ENCODE measurements at places on chromosomes 11 and 22.
A peak's percentile ranks its signal among the peaks of the same experiment; 100 is the strongest.

DNA sequence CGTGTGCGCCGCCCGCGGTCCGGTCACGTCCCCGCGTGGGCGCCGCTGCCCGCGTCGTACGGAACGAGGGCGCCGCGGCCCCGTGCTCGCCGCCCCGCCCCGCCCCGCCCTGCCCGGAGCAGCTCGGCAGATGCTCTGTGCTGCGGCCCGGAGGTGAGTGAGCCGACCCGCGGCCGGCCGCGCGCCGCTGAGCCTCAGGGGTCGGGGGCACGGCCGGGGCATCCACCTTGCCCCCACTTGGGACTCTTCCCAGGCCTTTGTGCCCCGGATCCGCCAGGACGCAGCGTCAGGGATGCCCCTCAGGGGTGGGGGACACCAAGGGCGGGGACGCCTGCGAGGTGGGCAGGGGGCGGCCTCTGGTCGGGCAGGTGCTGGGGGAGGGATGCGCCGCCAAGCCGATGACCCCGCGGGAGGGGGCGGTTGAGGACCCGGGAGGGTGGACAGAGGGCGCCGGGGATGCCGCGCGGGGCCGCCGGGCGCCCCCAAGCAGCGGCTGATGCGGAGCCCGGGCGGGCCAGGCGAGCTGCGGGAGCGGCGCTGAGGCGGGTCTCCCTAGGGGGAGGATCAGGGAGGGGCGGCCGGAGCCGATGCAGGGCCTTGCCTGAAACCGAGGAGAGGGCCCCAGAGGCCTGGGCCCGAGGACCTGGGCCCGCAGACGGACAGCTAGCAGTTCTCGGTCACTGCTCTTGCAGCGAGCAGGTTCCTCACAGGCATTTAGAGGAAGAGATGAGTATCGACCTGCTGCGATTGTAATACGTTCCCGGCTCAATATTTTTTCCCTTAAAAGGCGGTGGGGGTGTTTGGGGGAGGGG lies at the start of gene GNAZ:
TSS of gene GNAZ (plus strand) at position 102 of the 812 bp plus-strand sequence. CDS start 25,177 bp downstream, outside the sequence.
- no peak for DNase-seq

GRCh38 chr11:2772544-2773031 lies 72.8 kb upstream of the KCNQ1OT1 start:
- no peak for DNase-seq

DNA sequence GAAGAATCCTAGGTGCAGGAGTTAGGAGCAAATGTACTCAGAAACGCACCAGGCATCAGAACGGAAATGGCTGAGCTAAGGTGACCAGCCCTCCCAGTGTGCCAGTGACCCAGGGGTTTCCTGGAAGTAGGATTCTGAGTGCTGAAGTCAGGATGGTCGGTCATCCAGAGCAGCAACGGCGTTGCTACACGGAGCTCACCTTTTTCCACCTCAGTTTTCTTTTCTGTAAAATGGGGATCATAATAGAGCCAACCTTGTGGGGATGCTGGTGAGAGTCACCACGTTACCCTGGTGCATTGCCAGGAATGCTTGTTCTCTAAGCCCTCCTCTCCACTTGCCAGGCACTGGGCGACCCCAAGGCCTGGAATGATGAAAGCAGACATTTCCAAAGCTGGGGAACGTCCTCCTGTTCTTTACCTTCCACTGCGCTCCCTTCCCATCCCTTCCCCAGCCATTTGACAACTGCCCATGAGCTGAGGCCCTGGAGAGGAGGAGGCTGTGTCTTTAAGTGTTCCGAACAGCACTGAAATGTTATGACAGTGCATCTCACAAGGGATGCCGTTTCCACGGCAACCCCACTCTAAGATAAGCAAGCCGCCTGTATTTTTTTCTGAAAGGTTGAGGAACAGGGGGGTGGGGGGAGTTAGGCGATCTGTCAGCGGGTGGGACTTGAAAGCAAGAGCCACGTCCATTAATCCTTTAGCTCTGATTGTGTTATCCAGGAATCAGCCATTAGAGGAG lies 66.8 kb downstream of the TSPAN18 start:
- no peak for DNase-seq

DNA sequence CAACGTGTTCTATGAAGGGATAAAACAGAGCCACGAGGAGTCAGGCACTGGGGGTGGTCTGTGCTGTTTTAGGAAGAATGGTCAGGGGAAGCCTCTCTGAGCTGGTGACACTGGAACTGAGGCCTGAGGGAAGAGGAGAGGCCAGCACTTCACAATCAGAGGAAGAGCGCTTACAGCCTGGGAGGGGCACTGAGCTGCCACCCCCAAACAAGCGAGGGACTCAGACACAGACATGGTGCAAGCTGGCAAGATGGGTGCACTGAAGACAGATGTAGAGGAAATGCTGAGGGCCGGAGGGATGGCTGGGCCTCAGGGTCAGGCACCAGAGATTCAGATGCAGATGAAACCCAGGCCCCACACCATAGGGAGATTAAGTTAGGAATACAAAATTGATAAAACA lies 40.0 kb upstream of the TP53I11 start:
- DNase-seq = no peak

- DNase-seq = no peak
Observed at GRCh38 chr11:26229981-26230380, 101.9 kb upstream of the ANO3 start.

DNA sequence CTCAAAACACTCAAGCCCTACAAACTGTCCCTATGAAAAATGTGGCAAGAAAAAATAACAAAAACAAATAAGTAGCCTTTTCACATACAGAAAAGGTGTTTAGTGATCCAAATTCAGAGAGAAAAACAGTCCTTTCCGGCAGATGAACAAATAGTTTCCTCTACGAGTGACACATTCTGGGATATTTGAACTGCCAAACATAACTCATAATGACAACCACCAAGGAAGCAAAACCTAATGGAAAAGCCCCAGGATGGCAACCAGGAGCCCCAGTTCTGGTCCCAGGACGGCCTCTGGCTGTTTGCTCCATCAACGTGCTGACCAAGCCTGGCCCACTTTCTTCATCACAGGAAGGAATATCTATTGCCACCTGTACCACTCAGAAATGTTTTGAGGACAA lies 6.0 kb downstream of the PACSIN2 start:
- DNase-seq = no peak

GRCh38 chr11:77636731-77637344 lies 756 bp downstream of the CLNS1A start:
- DNase-seq = no peak

DNA sequence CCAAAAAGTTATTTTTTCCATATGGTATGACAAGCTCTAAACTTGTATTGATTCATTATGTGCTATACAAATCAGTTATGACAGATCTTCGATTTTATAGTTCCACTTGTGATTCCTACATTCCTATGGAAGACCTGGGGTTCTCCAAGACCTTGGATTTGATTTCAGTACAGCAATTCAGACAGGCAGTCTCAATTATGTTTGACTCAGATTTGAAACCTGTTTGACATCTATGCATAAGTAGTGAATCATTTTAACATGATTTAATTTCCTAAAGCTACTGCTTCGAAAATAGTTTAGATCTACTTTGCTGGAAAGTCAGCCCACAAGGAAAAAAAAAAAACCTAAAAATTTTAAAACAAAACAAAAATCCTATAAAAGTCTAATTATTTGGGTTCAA lies 820.4 kb downstream of the LUZP2 start:
- DNase-seq = no peak

- no peak for DNase-seq
Observed at GRCh38 chr11:1153105-1153950, 4.4 kb upstream of the MUC5AC start.

DNA sequence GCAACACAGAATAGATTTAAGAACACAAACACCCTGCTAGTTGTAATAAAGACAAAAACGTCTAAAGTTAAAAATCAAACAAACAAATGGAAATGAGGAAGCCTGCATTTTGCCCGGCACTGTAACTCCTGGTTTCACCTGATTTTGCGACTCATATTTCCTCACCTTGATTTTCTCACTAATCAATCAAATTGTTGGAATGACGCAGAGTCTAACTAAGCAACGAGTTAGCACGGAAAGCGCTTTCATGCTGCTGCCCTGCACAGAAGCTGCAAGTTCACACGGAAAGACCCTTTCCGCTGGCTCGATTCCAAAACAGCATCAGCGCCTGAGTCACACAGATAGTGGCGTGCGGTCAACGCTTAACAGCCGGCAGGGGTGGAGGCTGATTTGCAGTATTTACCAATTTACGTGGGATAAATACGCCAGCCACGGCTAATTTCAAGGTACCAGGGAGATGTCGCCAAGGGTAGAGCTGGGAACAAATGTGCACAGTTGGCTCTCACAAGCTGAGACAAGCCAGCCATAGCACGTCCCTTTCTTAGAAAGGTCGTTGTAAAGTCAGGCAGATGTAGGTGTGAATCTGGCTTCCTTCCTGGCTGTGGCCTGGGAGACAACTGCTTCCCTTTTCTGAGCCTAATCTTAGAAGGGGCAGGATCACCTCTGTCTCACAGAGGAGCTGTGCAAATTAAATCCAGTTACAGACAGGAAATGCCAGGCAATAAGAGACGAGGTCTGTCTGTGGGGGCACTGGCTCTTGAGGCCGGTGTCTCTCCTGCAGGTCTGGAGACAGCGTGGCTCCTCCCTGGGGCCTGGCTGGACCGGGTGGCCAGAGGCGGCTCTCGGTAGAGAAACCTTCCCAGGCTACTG lies 76.9 kb upstream of the TTLL12 start:
- DNase-seq = peak; percentile 69

- no peak for DNase-seq
Observed at GRCh38 chr11:69774354-69775162, 583 bp downstream of the FGF4 start.

DNA sequence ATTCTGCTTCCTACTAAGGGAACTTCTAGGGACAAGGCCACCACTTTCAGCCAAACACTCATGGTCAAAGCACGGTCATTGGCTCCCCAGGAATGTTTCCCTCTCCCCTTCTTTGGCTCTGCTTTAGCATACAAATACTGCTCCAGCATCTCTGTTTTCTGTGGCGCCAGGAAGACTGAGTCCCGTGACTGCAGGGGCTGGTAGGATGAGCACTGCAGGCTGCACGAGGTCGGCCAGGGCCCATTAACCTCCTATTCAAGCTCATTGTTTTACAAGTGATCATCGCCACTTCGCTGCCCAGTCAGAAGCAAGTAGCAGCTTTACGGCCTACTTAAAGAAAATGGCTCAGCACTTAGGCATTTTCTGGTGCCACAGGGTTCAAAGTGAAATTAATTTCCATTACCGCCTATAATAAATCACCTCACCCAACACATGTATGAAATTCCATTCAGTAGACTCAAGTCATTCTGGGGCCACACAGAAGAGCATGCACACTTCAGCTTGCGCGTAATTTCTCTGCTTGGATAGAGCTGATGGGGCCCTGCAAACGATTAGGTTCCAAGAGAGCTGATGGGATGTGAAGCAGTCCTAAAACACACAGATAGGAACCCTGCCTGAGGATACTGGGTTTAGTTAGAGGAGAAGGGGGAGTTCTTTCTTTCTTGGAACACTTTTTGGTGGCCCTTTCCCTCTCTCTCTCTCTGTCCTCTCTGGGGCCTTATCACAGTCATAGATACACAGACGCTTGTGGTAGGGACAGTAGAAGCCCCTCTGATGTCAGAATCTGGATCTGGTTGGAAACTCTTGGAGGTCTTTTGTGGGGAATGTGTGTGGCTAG lies 173.7 kb downstream of the KIF18A start:
- DNase-seq = no peak

DNA sequence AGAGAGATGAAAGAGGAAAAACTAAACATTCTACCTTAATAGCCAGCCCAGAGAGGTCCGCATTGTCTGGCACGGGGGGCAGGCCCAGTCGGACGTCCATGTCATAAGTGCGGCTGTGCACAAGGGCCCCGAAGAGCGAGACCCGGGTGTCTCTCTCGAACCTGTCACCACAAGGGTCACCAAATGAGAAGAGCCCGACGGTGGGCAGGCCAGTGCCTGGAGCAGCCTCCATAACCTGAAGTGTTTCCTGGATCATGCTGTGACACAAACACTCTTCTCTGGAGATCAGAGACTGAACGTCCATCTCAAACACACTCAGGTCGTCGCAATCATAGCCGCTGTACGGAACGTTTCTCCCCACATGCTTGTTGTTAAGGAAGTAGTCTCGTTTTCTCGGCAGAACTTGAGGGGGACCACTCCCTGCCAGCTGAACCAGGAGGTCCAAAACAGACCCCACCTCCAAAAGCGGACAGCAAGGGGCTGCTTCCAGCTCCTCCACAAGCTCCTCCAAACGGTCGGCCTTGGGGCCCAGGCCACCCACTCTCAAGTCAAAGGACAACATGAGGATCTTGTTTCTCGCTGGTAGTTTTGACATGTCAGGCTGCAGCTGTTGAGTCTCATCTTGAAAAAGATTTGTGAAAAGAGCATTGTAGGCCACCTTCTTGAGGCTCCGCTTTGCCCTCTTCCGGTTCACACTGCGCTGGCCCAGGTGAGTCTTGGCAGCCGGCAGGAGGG lies 971 bp downstream of the TUBGCP6 start:
- no peak for DNase-seq

- no peak for DNase-seq
Observed at GRCh38 chr22:45237065-45237990, 3.4 kb downstream of the KIAA0930 start.

- DNase-seq = no peak
Observed at GRCh38 chr11:95277868-95278267, 46.9 kb upstream of the SESN3 start.

GRCh38 chr22:44453441-44454112 lies 44.5 kb downstream of the RTL6 start:
- DNase-seq = no peak

- no peak for DNase-seq
Observed at GRCh38 chr11:46672381-46672839, 28.0 kb downstream of the ARHGAP1 start.

DNA sequence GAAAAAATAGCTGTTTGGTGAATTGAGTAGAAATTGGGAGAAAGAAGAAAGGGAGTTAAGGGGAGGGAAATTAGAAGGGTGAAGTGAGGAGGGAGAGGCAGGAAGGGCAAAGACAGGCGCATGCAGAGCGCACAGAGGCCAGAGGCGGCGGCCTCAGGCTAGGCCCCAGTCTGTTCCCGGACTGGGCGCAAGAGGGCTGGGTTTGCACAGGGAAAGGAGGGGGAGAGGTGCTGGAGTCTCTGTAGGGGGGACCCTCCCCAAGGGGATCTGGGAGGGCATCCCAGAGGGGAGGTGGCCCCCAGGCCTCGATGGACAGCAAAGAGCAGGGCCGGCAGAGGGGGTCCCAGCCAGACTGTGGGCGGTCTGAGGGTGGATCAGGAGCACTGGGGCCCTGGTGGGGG lies 1.3 kb upstream of the FLRT1 start:
- no peak for DNase-seq

DNA sequence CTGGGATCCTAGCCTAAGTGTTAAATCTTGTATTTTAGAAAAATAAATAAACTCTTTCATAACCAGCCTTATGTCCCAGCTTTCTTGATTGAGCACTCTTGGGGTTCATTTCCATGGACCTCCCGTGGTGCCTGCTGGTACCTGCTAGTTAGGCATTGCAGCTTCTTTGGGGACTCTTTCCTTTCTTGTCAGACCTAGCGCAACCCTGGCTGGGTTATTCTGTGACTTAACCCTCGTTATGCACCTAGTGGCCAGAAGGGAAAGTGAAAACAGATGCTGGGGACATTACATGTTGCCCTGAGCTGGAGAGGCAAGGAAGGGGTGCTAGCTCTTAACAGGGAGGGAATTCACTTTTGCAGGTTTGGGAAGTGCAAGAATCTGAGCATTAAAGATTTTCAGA lies 46.8 kb downstream of the APIP start:
- no peak for DNase-seq

GRCh38 chr11:67301313-67301921 lies 1.9 kb upstream of the SSH3 start:
- no peak for DNase-seq
